ENCODE measurements at places on chromosomes 3 and 15.

DNA sequence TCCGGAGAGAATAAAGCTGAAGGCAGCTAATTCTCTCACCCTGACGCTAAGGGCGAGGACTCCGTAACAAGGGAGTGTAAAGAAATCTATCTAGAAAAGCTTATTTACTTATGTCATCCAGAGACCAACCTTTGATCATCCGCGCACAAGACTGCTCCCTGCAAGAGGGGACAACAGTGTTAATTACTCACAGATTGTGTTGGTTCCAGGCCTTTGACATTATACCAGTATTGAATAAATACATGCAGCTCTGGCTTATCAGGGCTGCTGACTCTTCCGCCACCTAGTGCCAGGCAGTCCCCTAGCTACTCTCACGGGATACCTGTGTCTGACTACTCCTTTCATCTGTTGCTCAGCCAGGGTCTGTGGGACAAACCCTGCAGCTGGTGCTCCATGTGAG, 211.7 kb downstream of the DTWD1 start:
- DNase-seq, result no peak

GRCh38 chr15:78929536-78930264, 15.1 kb downstream of the CTSH start:
- DNase-seq, result no peak

DNA sequence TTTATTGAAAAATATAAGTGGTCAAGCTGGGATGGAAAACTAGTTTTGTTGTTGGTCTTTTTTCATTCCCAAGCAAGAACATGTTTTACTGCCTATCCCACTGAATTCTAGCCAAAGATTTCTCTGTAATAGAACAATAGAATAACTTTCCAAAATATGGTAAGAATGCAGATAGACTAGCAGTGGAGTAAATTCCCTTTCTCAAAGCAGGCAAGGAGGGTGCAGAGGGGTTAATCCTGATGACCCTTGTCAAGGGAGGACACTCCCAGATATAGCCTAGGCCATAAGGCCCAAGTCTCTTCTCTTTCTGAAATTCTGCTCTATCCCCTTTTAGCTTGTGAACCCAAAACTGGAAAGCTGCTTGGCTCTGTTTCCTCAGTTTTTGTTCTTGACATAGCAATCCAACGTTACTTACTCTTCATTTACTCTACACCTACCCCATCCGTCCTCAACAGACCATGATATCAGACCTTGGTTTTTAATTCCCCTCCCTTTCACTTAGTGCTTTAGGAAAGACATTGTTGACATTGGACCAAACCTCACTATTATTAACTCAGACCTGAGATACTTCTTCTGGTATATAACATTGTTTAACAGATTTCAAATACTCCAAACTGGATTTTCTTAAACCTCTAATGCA, 453.6 kb upstream of the THBS1 start:
- no peak for DNase-seq

- DNase-seq, result no peak
Measured at GRCh38 chr3:128933213-128933921, 53.9 kb downstream of the ACAD9 start.

DNA sequence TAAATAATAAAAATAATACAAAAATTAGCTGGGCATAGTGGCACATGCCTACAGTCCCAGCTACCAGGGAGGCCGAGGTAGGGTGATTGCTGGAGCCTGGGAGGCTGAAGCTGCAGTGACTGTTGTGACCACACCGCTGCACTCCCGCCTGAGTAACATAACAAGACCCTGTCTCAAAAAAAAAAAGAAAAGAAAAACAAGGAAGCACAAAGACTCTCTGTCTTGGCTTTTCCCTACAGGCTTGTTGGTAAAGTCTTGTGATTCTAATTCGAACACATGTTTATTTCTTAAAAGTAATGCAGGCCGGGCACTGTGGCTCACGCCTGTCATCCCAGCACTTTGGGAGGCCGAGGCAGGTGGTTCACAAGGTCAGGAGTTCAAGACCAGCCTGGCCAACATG, 60.1 kb downstream of the CAPN3 start:
- no peak for DNase-seq

DNA sequence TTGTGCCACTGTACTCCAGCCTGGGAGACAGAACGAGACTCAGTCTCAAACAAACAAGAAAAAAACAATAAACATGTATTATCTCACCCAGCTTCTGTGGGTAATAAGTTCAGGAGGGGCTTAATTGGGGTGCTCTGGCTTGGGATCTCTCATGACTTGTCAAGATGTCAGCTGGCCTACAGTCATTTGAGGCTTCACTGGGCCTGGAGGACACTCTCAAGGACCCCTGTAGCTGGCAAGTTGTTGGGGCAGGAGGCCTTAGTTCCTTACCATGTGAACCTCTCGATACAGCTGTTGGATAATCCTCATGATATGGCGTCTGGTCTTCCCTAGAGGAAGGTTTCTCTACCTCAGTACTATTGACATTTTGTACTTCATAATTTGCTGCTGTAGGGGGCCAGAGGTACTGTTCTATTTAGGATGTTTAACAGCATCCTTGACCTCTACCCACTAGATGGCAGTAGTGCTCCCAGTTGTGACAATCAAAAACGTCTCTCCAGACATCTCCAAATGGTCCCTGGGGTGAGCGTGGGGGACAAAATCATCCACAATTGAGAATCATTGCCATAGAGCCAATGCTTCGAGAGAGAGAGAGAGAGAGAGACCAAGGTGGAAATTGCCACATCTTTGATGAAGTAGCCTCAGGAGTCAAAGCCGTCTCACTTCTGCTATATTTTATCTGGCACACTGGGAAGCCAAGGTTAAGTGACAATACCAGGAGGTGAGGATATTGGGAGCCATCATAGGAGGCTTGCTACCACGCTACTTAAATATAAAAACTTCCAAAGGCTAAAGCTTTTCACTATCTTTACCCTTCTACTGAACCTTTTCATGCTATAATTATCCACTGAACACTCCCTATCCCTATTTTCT, 23.9 kb upstream of the SLTM start:
- no peak for DNase-seq

DNA sequence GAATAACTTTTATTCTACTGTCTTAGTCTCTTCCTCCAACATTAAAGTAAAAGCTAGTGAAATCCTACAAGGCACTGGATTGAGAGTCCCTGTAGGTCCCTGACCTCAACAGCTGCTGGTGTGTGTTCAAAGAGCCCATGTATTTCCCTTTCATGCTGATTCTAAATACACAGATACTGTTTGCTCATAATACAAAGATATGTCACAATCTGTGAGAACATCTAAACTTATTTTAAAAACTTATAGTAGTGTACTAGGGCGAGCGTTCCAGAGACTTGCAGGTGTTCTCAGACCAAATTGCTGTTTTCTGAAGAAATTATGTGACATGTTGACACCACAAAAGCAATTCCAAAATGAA, 145.9 kb upstream of the LIPC start:
- no peak for DNase-seq

DNA sequence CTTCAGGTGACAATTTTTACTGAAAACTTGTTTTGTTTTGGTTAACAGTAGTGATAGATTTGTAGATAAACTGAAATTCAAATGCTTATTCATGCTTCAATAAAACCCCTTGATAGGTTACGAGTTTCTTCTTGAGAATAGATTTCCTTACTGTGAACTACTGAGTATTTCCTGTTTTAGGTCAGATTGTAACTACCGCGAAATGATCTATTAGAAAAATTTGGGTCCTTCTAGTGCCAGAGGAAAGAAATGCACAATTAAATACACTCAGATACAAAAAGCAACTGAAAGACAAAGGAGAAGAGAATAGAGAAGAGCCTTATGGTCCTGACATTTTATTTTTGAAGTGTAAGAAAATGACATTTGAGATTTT, 251.7 kb upstream of the TBL1XR1 start:
- DNase-seq, result no peak

GRCh38 chr3:22366781-22367180, 615.8 kb upstream of the ZNF385D start:
- no peak for DNase-seq

- DNase-seq, result no peak
Measured at GRCh38 chr3:43629741-43630140, 7.9 kb upstream of the ANO10 start.

GRCh38 chr3:5520237-5520636, 332.7 kb downstream of the EDEM1 start:
- no peak for DNase-seq
